ENCODE measurements at places on chromosomes 13 and 19.

- DNase-seq, result no peak
Observed at GRCh38 chr19:19238126-19238894, 26.6 kb downstream of the NCAN start.

DNA sequence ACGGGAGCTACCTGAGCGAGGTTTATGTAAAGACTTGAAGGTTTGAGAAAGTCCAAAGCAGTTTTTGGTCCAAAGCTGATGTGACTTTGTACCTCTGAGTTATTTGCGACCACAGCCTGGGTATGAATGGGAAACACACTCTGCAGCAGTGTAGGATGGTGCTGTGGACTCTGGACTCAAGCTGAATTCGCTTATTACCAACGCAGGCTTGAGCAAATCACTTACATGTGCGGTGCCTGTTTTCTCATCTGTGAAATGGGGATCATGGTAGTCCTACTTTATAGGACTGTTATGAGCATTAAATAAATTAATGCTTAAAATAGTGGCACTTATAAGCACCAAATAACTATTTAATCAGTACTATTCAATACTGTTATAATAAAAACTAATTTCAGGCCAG lies 176.5 kb downstream of the PAN3 start:
- DNase-seq, result no peak

- no peak for DNase-seq
Observed at GRCh38 chr13:41988244-41988643, 27.3 kb upstream of the VWA8 start.

DNA sequence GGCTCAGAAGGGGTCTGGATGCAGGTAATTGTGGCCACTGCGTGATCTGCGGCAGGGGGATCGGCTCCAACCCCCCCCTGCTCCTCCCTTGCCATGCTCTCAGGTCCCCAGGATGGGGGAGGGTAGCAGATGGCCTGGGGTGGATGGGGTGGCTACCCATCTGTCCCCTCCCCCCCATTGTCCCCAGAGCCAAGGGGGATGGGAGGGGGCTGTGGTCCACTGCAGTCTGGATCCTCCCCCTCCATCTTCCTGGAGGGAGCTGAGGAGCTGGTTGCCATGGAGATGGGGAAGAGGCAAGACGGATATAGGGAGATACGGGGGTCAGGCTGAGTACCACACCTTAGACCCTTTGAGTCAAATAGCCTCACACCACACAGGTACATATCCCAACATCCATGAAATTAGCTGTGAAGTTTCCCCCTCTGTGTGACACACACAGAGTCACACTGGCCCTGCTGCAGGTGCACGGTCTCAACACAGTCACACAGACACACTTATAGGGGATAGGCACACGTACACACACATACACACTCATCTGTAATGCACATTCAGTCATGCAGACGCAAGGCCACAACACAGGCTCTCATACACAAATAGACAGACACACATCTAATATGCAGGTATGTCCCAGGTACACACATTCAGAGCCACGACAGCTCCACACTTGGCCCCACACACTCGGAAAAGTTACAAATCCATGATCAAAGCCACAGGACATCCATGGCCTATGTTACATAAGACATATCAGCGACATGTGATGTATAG lies 1.8 kb upstream of the NOVA2 start:
- no peak for DNase-seq

DNA sequence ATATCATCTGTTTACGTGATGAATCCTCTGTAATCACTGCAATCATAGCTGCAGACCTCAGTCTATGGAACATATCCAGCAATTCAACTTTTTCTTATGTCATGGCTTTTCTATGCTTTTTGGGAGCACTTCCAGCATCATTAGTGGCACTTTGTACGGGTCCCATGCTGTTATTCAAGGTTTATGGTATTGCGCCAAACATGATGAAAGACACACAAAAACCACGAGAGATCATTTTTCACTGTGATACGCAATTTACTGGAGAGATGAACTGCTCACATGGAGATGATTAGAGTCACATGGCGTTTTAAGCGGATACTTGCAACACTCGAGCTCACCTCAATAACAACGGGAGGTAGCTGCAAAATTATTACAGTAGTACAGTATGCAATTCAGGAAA lies 2101.7 kb upstream of the PCDH20 start:
- DNase-seq, result peak; percentile 46

- DNase-seq, result no peak
Observed at GRCh38 chr13:101970341-101970740, 431.5 kb downstream of the FGF14 start.

DNA sequence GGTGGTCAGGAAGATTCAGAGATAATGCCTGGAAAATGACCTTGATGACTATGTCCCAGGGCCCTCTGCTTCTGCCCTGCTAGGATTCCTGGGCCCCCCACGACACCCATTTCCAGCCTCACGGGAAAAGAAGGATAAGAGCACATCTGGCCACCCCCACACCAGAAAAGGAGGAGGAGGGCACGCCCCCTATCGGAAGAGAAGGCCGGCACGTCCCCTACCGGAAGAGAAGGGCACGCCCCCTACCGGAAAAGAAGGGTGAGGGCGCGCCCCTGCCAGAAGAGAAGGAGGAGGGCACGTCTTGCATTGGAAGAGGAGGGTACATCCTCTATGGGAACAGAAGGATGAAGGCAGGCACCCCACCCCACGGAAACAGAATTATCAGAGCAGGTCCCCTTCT lies 84.3 kb downstream of the IER2 start:
- DNase-seq, result no peak

- no peak for DNase-seq
Observed at GRCh38 chr13:91574766-91575165, 176.3 kb downstream of the GPC5 start.

DNA sequence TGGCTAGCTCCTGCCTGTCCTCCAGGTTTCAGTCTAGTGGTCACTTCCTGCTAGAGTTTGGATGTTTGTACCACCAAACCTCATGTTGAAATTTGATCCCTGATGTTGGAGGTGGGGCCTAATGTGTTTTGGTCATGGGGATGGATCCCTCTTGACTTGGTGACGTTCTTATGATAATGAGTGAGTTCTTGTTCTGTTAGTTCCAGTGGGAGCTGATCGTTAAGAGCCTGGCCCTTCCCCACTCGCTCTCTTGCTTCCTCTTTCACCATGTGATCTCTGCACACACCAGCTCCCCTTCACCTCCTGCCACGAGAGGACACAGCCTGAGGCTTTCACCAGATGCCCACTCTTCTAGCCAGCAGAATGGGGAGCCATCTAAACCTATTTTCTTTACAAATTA lies 86.8 kb upstream of the SCEL start:
- DNase-seq, result no peak

DNA sequence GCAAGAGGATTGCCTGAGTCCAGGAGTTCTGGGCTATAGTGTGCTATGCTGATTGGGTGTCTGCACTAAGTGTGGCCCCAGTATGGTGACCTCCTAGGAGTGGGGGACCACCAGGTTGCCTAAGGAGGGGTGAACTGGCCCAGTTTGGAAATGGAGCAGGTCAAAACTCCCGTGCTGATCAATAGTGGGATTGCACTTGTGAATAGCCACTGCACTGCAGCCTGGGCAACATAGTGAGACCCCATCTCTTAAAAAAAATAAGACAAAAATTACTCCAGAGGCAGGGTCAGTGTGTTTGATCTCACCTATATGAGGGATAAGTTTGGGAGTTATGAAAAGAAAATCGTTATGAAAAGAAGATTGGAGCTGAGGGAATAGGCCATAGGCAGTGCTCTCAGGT lies 21.7 kb downstream of the PAF1 start:
- DNase-seq, result no peak

DNA sequence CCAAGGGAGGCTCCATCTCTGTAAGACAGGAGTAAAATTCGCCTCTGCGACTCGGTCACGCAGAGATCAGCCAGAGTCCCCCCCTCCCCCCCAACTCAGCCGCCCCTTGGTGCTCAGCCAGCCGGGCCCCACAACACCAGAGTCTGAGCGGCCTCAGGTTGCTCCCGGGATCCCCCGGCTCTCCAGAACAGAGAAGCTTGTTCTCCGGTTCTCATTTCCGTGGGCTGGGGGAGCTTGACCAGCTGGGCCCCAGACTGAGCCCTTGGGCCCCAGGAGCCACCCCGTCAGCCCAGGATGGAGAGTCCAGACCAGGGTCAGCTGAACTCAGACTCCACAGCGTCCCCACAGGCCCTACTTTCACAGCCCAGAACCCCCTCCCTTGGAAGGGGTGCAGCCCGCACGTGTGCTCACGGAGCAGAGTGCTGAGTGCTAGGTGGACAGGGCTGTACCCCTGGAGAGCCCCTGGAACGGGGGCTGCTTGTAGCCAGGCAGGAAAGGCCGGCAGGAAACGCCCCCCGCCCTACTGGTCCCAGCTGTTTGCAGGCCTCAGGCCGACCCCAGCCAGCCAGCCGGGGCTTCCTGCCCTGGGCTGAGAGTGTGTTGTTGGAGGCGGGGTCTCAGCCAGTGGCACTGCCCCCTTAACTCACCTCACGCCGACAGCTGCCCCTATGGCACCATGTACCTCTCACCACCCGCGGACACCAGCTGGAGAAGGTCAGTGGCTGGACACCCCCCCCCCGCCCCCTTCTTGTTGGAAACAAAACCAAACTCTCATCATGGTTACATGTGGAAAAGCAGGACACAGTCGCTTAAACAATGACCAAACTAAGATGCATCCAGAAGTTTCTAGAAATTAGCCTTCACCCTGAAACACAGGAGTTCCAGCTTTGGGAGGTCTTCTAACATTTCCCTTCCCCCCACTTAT lies 44.4 kb downstream of the COMP start:
- DNase-seq, result no peak

GRCh38 chr19:1889907-1890306 lies 4.6 kb upstream of the ABHD17A start:
- DNase-seq, result no peak

- DNase-seq, result no peak
Observed at GRCh38 chr19:51820011-51820410, 25.1 kb downstream of the FPR3 start.

DNA sequence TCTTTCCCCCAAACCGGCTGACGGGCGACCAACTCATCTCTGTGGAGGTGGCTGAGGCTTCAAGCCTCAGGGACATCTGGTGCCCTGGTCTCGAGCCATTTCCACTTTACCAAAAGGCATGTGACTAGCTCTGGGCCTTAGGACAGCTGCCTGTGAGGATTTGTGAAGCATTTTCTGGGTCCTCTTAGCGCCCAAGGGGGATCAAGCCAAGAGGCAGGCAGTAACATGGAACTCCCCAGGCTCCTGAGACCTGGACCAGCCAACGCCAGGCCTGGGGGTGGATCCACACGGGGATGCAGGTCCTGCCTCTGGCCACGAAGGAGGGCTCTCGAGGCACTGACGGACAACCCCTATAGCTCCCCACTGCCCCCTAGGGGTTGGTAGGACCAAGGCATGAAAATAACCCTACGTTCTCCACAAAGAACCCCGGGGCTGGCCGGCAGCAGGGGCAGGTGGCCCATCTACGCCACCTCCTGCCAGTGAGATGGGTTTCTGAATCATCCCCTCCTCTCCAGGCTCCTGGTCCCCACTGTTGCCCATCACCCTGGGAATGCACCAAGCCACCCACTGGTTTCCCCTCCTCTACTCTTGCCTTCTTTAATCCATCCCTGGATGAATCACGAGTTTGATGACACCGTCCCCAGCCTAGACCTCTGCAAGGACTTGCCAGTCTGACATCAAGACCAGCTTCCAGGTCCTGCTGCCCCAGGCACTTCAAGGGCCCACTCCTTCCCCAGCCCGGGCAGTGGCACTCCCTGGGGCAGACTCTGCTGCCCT lies 7.0 kb upstream of the MYDGF start:
- peak; percentile 47 for DNase-seq

- no peak for DNase-seq
Observed at GRCh38 chr19:3995607-3996006, 10.3 kb upstream of the EEF2 start.

DNA sequence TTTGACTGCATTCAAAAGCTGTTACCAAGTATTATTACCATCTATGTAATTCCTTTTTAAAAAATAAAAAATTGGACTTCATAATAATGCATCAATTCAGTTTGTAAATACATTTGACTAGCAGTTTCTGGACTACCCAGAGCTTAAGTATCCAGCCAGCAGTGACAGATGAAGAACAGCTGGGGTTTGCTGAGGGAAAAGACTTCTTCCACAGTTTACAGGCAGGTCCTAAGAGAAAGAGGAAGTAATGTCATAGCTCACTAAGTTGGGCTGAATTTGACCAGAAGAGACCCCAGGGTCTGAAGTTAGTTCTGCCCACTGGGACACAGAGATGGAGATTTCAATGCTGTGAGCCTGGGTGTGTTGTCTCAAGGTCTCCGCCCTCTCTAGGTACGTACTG lies 96.4 kb downstream of the MBNL2 start:
- DNase-seq, result no peak

- peak; percentile 9 for DNase-seq
Observed at GRCh38 chr19:51607920-51608562, 22.2 kb downstream of the SIGLEC5 start.

DNA sequence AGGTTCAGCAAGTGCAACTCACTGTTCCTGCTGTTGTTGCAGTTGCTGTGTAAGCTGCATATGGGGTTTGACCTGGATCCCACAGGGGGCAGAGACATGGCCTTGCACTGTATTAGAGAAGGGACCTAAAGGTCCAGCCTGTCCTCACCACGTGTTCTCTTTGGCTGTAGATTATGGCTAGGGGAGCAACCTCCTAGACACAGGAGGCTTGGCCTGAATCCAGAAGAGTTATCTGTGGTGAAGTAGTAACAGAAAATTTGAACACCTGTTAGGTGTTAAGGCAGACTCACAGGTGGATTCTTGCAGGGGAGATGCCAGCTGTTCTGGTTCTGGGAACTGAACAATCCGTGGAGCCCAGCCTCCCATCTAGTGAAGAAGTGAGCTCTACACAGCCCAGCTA lies 3.4 kb upstream of the CYP4F11 start:
- DNase-seq, result no peak

DNA sequence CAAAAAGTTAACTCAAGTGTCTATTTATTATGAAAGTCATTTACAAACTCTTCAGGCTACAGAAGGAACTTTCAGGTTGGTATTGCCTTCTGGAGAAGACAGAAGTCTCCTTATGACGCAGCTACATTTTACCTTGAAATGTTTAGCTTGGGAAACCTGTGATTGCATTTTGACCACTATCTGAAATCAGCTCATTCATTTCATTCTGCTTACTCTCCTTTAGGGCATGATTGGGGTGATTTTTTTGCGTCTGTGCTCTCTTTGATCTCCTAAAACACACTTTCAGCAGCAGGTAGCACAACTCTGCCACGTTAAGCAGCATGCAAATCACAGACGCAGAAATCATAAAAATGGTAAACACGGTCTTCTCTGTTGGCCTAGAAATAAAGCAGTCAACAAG lies 9.6 kb downstream of the GJB6 start:
- no peak for DNase-seq

DNA sequence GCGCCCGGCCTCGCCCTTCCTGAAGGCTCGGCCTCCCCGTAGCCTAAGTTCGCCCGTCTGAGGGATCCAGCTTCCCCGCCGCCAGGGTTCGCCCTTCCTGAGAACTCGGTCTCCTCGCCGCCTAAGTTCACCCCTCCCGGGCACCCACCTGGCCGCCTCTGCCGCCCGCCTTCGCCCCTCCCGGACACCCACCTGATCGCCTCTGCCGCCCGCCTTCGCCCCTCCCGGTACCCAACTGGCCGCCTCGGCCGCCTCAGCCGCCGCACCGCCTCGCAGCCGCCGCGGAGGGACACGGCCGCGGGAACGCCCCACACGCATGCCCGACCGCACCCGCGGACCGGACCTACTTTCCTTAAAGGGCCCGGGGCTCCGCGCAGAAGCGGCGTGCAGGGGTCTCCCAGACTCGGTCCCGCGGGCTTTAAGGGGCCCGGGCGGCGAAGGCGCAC lies at the start of gene MOB3A:
TSS of gene MOB3A (minus strand) at position 293 of the 446 bp plus-strand sequence. CDS start 17,766 bp downstream, outside the sequence.
- DNase-seq, result no peak
